Kidney tubule cell (primary cell): ENCODE measurements at places on chromosomes 2 and 18.

DNA sequence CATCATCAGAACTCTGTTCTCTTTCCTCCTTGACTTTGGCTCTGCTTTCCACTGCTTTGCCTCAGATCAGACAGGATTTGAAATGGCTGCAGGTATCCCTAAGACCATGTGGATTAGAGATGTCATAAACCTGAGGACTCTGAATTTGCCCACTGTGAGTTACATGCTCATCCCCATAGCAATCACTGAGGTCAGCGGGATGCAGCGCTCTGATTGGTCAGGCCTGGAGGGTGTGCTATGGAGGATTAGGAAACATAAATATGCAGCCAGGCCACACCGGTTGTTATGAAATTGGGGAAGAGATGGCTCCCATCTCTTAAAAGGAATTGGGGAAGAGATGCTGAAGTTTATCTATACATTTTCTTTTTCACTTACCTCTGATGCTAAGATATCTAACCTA, 73.7 kb upstream of the DNAJC10 start:
- peak; percentile 51 for DNase-seq

DNA sequence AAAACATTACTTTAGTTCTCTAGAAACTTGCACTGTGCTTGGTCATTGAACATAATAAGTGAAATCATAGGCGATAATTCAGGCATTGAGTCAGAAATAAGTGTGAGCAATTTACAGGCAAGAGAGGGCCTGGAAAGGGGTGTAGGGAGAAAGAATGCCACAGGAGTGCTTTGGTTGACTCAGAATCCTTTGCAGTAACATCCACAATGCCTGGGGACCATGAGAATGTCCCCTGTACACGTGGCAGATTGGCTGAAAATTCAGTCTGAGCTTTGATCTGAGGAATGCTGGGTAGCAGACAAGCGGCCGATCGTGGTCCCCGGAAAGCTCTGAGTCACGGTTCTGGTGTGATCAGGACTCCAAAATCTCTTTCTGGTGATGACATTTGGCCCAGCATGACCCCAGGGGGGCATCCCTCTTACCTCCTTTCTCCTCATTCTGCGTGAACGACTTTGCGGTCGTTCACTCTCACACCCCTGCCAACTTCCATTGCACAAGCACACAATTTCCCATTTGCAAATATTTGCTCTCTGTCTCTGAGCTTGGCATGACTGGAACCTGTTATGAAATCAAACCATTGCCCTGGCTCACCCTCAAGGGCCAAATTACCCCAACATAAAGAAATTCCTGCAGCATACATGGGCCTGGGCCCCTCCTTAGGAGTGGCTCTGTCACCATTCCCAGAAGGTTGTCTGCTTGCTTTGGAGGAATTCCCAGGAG, 305.0 kb upstream of the EPAS1 start:
- peak; percentile 74 for DNase-seq

- peak; percentile 42 for DNase-seq
Measured at GRCh38 chr2:133377021-133377481, 191.2 kb downstream of the NCKAP5 start.

GRCh38 chr2:113829761-113830160, 60.1 kb upstream of the ACTR3 start:
- no peak for DNase-seq

GRCh38 chr2:148990968-148991367, 47.5 kb upstream of the LYPD6B start:
- no peak for DNase-seq

DNA sequence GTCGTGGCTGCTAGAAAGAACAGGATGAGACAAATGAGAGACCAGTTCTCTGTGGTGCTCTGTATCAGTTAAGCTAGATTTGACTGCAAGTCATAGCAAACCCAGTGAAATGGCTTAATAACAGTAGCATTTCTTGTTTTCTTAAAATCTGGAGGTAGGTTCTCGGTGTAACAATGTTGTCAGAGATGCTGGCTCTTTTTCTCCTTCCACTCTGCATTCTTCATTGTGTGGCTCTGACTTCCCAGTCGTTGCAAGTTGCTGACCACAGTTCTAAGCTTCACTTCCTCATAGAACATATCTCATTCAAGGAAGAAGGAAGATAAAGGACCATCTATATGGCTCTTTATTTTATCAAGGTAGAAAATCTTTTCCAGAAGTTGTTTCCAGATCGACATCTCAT, 7.9 kb upstream of the CKAP2L start:
- no peak for DNase-seq

GRCh38 chr2:161625996-161626395, 1.8 kb downstream of the SLC4A10 start:
- no peak for DNase-seq

- DNase-seq = no peak
Measured at GRCh38 chr18:28574175-28574574, 397.2 kb upstream of the CDH2 start.
